ENCODE measurements at places on chromosomes 16 and 17.

- DNase-seq: no peak
These were observed 4.3 kb upstream of the EZH1 start for GRCh38 chr17:42748908-42749798.

- DNase-seq: no peak
These were observed 16.5 kb downstream of the CNTNAP1 start for GRCh38 chr17:42698736-42699414.

DNA sequence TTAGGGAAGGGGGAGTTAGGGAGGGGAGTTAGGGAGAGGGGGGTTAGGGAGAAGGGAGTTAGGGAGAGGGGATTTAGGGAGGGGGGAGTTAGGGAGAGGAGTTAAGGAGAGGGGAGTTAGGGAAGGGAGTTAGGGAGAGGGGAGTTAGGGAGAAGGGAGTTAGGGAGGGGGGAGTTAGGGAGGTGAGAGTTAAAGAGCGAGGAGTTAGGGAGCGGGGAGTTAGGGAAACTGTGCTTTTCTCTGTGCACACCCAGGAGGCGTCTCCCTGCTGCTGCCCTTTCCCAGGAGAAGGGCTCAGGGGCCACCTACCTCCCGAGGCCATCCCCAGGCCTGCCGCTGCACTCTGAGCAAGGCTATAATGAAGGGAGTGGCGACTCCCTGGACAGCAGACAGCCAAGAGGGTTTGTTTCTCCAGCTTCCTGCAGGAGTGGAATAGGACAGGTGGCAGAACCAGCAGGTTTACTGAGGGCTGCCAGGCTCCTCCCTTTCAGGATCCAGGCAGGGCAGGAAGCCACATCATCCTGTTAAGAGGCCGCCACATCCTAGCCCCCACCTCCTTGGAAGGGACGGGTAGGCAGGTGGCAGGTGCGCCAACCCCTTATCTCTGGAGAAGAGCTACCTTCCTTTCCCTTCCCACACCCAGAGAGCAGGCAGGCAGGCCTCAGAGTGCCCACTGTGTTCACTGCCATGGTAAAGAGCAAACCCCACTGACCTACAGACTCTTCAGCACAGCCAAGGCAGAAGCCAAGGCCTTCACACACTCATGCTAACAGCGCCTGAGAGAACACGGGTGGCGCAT is 4.3 kb downstream of the CANT1 start:
- DNase-seq: no peak

- DNase-seq: no peak
These were observed 70.7 kb upstream of the HNF1B start for GRCh38 chr17:37815536-37815935.
